ENCODE measurements at places on chromosomes 4 and X.

DNA sequence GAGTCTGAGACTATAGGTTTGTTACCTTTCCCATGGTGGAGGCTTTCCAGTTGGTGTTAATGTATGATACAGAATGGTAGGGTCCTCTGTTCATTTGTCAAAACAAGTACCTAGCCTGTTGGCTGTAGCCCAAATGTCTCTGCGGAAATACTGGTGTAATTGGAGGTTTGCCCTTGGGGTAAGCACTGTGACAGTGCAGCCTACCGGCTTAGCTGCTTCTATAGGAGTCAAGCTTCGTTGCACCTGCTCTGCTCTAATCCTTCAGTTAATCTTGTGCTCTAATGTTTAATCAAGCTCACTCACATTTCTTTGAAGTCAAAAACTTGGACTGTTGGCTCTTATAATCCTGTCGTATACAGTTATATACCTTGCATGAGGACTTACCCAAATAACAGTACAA, 203.4 kb downstream of the CCNG2 start:
- no peak for DNase-seq

- DNase-seq: no peak
Measured at GRCh38 chrX:132181364-132181763, 37.9 kb downstream of the RAP2C start.

DNA sequence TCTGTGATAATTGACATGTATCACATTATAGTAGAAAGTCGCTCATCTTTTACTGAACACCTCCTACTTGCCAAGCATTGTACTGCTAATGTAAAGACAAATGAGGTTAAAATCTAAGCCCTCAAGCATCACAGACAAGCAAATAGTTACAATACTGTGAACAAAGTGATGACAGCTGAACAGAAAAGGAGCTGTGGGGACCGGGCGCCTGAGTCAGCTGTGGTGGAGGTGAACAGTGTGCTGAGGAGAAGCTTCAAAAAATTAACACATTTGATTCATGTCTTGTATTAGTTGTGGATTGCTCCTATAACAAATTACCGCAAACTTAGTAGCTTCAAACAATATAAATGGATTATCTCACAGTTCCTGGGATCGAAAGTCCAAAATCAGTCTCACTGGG, 124.3 kb downstream of the MAPK10 start:
- no peak for DNase-seq

GRCh38 chr4:177574446-177574845, 132.2 kb upstream of the AGA start:
- no peak for DNase-seq

DNA sequence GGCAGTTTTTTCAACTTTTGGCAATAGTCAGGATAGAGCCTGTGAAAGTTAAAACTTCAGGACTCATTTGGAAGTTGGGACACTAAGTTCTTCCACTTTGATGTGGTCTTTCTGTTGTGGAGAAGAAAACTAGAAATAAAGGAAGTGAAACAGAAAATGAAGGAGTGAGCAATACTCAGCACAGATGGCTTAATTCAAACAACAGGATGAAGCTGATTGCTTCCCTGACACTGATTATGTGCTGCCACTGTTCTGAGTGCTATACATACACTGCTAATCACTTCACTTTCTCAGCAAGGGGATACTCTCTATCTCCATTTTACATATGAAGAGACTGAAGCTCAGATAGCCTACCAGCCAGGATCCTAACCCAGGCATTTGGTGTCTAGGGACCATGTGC, 235.1 kb upstream of the CPEB2 start:
- no peak for DNase-seq
